Common myeloid progenitor, CD34-positive (primary cell): ENCODE measurements at places on chromosomes 6 and 20.

- DNase-seq = no peak
- H3K4me3 ChIP-seq = peak overlapping the region; percentile 29
- peaks cover 95% of the 10 kb centered on the region for H3K27me3 ChIP-seq
- H3K36me3 ChIP-seq = no peaks in the 10 kb centered on the region
- peaks cover 47% of the 10 kb centered on the region for H3K4me1 ChIP-seq
Observed at GRCh38 chr20:20368418-20369249, 730 bp downstream of the INSM1 start.

DNA sequence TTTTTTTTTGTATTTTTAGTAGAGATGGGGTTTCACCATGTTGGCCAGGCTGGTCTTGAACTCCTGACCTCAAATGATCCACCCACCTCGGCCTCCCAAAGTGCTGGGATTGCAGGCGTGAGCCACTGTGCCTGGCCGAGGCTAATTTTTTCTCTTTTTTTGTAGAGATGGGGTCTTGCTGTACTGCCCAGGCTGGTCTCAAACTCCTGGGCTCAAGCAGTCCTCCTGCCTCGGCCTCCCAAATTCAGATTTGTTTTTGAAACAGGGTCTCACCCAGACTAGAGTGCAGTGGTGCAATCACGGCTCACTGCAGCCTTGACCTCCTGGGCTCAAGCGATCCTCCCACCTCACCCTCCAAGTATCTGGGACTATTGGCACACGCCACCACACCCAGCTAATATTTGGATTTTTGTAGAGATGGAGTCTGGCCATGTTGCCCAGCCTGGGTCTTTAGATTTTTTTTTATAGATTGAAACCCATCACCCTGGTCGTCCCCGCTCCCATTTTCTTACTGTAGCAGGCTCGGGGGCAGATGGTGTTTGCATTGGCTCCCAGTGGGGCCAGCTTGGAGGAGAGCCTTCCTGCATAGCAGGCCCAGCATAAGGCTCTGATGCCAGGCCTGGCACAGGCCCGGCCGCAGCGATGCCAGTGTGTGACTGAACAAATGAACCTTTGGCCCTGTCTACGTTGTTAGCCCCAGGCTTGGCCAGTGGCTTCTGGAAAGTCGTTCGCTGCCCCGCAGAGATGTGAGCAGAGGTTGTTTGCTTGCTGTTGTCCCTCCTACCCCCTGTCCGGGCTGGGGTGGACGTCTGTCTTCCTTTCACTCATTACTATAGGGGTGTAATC, 4.3 kb upstream of the MTG2 start:
- H3K4me1 ChIP-seq = peaks cover 6% of the 10 kb centered on the region
- H3K4me3 ChIP-seq = no peak overlapping the region
- DNase-seq = no peak
- no peak overlapping the region for H3K27ac ChIP-seq
- H3K27me3 ChIP-seq = no peaks in the 10 kb centered on the region

GRCh38 chr20:40875116-40876085, 153.2 kb upstream of the TOP1 start:
- H3K4me3 ChIP-seq = no peak overlapping the region
- H3K36me3 ChIP-seq = no peaks in the 10 kb centered on the region
- DNase-seq = no peak
- no peak overlapping the region for H3K27ac ChIP-seq

DNA sequence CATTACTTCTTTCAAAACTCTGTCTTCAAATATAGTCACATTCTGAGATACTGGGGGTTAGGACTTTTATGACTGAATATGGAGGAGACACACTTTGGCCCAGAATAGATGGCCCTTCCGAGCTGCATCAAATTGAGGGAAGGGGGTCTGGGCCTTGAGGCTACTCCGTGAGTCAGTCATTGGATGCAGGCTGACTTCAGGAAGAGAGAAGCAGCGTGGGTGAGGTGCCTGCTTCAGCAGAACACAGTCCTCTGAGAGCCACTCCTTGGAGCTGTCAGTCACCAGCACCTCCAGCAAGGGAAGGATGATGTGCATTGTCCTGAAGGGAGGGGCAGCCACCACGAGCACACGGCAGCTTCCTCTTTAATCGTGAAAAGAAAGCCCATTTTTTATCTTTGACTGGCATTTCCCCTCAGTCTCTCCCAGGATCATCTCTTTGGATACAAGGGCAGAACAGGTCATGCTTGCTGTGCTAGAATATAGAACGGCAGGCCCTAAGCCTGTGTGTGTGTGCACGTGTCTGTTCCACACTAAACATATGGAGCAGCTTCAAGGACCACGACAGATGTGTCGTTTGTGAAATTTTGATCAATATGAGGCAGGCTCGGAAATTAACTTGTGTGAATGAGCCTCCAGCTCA, 721.6 kb downstream of the KIF16B start:
- H3K36me3 ChIP-seq = no peaks in the 10 kb centered on the region
- no peak for DNase-seq
- no peak overlapping the region for H3K4me3 ChIP-seq
- H3K4me1 ChIP-seq = no peaks in the 10 kb centered on the region

DNA sequence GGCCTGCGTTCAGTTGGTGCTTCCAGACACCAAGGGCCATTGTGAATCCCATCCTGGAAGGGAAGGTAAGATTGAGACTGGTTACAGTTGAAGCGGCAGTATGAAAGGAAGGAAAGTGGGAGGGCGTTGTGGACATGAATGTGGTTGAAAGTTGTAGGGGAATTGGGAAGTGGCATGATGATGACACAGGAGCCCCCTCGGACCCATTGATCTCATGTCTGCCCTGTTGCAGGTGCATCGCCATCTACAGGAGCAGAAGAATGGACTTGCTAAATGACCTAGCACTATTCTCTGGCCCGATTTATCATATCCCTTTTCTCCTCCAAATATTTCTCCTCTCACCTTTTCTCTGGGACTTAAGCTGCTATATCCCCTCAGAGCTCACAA, 5.5 kb downstream of the HLA-DQA1 start:
- no peaks in the 10 kb centered on the region for H3K4me1 ChIP-seq
- DNase-seq = no peak
- H3K27me3 ChIP-seq = no peaks in the 10 kb centered on the region
- H3K36me3 ChIP-seq = no peaks in the 10 kb centered on the region

DNA sequence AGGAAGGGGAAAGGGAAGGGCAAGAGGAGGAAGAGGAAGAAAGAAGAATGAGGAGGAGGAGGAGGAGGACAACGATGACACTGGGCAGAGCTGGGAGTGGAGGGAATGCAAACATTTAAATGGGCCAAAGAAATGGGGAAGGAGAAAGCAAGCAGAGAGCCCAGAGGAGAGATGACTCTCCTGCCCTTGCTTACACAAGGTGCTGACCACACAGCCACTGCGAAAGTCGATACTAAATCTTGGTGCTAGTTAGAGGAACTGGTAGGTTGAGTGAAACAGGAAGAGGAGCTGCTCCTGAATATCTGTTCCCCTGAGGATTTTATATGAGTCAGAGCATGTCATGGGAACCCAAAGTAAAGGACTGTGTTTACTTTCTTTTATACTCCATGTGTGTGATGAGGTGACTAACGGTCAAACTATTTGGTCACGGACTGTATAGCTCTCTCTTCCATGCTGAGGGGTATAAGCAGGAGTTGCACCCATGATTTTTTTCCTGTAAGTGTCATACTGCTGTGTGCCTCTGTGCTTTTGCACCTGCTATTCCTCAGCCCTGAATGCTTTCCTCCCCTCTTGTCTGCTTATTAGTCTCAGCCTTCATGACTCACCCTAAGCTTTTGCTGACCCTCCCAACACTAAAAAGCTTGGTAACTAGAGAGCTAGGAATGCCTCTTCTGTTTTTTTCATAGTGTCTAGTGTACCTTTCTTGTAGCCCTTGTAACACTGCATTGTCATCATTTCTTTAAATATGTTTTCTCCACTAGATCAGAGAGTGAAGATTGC, 9.5 kb upstream of the PAQR8 start:
- H3K27ac ChIP-seq = no peak overlapping the region
- H3K4me3 ChIP-seq = peak overlapping the region; percentile 20
- peak; percentile 72 for DNase-seq

- DNase-seq = no peak
- H3K4me1 ChIP-seq = no peaks in the 10 kb centered on the region
- H3K27ac ChIP-seq = no peak overlapping the region
- peaks cover 7% of the 10 kb centered on the region for H3K36me3 ChIP-seq
Observed at GRCh38 chr6:12126051-12126450, 113.9 kb downstream of the HIVEP1 start.

DNA sequence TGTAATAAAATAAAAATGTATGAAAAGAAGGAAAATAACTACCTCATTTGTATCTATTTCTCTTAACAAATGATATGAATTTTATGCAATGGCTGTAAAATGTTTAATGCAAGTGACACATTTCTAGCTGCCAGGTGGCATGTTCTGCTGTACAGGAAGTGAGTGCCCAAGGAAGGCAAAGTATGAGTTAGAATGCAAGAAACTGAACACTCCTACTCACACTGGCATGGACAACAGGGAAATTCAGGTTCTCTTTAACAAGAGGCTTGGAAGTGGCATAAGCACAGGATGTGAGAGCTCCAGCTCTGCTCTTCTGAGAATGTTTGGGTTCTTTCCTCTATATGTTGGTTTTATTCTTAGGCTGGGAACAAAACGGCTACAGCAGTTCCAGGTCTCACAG, 20.4 kb upstream of the LAMA4 start:
- no peaks in the 10 kb centered on the region for H3K4me1 ChIP-seq
- DNase-seq = no peak
- no peak overlapping the region for H3K27ac ChIP-seq
- H3K4me3 ChIP-seq = no peak overlapping the region

- no peaks in the 10 kb centered on the region for H3K36me3 ChIP-seq
- no peaks in the 10 kb centered on the region for H3K4me1 ChIP-seq
- DNase-seq = no peak
- H3K27ac ChIP-seq = no peak overlapping the region
- H3K4me3 ChIP-seq = no peak overlapping the region
- no peaks in the 10 kb centered on the region for H3K27me3 ChIP-seq
Observed at GRCh38 chr20:44342248-44342647, 5.4 kb downstream of the R3HDML start.

DNA sequence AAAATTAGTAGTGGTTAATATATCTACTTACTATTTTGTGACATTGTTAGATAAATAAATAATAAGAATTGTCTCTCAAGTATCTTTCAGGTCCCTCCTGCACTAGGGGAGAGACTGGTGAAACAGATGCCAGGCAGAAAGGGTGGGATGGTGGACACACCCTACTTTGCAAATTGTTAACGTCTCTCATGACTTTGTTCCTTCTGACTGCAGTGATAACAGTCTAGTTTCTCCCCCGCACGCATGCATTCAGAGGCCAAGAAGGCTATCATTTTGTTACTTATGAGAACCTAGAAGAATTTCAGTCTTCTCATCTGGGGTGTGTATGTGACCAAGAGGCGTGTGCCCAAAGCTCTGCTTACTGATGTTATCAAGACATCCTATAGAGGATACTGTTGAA, 152.3 kb downstream of the EDN1 start:
- no peak for DNase-seq
- no peaks in the 10 kb centered on the region for H3K36me3 ChIP-seq
- H3K4me1 ChIP-seq = no peaks in the 10 kb centered on the region
- no peak overlapping the region for H3K27ac ChIP-seq
- H3K4me3 ChIP-seq = no peak overlapping the region

DNA sequence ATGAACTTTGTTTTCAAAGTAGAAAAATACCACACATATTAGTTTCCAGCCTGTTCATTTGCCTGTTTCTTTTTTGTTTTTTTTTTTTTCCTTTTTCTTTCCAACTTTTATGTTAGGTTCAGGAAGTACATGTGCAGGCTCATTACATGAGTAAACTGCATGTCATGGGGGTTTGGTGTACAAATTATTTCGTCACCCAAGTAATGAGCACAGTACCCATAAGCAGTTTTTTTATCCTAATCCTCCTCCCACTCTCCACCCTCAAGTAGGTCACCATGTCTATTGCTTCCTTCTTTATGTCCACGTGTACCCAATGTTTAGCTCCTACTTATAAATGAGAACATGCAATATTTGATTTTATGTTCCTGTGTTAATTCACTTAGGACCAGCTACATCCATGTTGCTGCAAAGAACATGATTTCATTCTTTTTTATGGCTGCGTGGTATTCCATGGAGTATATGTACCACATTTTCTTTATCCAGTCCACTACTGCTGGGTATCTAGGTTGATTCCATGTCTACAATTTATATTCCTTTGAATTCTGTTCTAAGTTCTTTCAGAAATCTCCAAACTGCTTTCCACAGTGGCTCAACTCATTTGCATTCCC, 31.8 kb downstream of the SNX14 start:
- H3K36me3 ChIP-seq = no peaks in the 10 kb centered on the region
- H3K4me1 ChIP-seq = no peaks in the 10 kb centered on the region
- no peak for DNase-seq
